IMR-90 (cell line): ENCODE measurements at places on chromosomes 2 and 18. TPM values are rescaled to one million over a fixed set of nuclear protein-coding genes. Genes with fewer than 3 reads are reported as not detected.
A peak's percentile ranks its signal among the peaks of the same experiment; 100 is the strongest.

The AQP12A gene
- not detected in 2 replicates for total RNA-seq

DNA sequence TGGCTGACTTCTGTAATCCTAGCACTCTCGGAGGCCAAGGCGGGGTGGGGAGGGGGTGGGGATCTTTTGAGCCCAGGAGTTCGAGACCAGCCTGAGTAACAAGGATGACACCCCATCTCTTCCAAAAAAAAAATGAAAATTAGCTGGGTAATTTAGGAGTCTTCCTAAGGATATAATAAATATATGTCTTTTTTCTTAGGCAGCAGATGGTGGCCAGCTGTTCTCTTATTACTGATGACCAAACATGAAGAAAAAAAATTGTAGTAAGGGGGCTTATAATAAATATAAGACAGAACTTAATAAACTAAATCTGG is 4.2 kb upstream of the IMPA2 start:
- no peak for DNase-seq

DNA sequence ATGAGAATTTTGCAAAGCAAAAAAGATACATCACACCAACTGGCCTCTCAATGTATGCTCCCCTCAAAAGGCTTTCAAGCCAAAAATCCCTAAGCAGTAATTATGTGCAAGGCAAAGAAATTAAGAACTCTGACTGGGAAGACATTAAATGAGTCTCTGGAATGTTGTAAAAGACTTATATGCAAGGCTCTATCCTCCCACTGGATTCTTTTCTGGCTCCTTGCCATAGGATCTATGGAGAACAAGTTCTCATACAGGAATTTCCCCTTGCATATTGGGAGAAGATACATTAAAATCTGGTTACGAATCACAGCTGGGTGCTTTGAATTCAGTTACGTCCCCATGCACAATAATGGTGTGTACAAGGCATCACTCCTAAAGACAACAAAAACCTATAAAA is 73.4 kb upstream of the ATL2 start:
- no peak for DNase-seq

DNA sequence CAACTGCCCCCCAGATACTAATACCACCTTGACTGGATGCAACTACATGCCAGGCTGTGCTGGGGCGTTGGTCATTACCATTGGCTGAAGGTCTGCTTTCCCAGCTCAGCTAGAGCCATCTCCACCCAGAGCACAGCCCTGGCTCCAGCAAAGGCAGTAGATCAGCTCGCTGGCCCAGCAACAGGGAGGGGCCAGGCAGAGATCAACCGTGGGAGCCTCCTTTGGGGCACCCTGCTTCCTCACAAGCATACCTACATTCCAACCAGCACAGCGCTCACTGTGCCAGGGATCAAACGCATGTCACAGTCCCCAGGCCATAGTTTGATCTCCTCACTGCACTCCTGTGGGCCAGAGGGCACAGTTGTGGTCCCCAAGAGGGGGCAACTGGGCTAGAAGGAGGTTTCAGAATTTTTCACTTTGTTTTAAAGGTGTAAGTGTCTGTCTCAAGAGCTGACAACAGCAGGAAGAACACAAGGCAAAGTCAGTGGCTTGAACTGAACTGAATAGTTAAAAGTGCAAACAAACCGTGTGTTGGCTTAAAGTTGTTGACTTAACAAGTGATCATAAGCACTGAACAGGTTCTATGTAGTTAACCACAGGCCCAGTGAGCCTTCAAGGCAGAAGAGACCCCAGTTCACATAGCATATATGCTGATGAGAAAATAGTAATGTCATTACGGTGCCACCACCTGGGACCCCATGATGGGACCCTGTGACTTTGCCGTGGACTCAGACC is 70.1 kb upstream of the BZW1 start:
- DNase-seq: no peak

The FBXO36 gene
- 2.2 TPM in 2 replicates for total RNA-seq

DNA sequence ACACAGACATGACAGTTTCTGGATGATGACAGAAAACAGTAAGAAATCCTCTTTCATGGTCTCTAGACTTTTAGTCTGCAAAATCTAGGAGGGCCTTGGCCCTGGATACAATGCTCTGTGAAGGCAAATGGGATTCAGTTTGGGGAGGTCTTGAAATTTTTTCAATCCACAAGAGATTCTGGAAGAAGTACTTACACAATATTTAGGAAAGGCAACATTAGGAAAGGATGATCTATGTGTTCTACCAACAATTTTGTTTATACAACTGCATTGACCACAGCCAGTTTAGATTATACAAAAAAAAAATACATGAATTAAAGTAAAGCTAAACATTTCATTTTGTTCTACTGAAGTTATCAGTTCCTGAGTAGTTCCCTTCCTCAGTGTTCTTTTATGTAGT is 208.0 kb downstream of the SRBD1 start:
- DNase-seq: peak; percentile 49

The HRH4 gene
- not detected in 2 replicates for total RNA-seq

The AGPS gene
- total RNA-seq: 18.6 and 34.4 TPM in 2 replicates

The MARCHF4 gene
- 2.3 and 3.1 TPM in 2 replicates for total RNA-seq
